ENCODE measurements at places on chromosomes 4 and X.
A peak's percentile ranks its signal among the peaks of the same experiment; 100 is the strongest.

GRCh38 chr4:104146048-104146447 is 348.6 kb downstream of the CXXC4 start:
- no peak for DNase-seq

DNA sequence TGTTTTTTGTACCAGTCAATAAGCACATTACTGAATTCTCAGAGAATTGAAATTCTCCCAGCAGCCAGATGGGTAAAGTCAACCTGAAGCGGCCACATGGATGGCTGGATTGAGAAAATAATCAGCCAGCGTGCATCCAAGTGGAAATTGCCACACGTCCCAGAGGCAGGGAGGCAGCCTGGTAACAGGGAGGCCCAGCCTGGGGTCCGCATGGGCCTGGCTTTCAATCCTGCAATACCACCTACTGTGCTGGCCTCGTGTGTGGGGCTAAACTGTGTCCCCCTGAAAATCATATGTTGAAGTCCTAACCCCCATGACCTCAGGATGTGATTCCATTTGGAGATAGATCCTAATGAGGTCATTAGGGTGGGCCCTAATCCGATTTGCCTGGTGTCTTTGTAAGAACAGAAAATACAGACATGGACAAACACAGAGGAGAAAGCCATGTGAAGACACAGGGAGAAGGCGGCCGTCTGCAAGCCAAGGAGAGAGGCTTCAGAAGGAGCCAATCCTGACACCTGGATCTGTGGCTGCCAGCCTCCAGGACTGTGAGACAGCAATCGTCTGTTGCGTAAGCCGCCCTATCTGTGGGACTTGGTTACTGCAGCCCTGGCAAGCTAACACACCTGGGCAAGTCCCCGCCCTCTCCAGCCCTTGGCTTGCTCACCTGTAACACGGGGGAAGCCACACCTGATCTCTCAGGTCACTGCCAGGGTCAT is 90.3 kb downstream of the JAKMIP1 start:
- no peak for DNase-seq

DNA sequence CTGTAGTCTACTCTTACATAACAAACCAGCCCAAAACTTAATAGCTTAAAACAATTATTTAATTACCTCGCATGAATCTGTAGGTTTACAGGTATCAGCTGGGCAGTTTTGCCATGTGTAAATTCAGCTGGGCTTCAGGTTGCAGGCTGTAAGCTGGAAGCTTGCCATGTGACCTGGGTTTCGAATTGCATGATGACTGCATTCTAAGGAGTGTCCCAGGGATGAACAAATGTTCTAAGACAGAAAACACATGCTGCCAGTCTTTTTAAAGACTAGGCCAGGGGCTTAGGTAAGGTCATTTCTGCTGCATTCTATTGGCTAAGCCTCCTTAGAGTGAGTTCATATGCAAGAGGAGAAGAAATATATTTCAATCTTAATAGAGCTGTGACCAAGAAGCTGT is 44.8 kb downstream of the GRIA2 start:
- no peak for DNase-seq

GRCh38 chr4:169225058-169225751 is 45.6 kb downstream of the SH3RF1 start:
- DNase-seq: peak; percentile 98

- DNase-seq: no peak
Measured at GRCh38 chrX:72054779-72055489, 76.8 kb downstream of the RTL5 start.

GRCh38 chr4:8580321-8581093 is at the start of gene GPR78:
GPR78 (plus strand) TSS chr4:8580392; CDS start chr4:8580983, 591 bp downstream.
- peak; percentile 63 for DNase-seq

DNA sequence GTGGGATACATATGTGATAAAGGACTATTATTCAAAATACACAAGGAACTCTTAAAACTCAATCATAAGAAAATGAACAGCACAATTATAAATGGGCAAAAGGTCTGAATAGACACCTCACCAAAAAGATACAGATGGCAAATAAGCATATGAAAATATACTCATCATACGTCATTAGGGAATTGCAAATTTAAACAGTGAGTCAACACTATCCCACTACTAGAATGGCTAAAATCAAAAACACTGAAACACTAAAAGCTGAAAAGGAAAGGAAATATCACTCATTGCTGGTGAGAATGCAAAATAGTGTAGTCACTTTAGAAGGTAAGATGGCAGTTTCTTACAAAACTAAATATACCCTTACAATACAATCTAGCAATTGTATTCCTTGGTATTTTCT is 597.0 kb upstream of the PABPC4L start:
- no peak for DNase-seq

DNA sequence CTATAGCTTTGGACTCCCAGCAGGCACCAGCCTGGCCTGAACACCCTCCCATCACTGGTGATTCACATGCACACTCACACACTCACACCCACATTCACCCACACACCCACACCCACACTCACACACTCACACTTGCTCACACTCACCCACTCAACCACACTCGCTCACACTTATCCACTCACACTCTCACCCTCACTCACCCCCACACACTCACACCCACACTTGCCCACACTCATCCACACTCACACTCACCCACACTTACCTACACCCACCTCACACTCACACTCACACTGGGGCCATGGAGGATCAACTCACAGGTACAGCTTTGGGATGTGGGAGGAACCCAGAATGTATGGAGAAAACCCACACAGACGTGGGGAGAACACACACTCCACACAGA is 548.2 kb upstream of the FAT1 start:
- no peak for DNase-seq

DNA sequence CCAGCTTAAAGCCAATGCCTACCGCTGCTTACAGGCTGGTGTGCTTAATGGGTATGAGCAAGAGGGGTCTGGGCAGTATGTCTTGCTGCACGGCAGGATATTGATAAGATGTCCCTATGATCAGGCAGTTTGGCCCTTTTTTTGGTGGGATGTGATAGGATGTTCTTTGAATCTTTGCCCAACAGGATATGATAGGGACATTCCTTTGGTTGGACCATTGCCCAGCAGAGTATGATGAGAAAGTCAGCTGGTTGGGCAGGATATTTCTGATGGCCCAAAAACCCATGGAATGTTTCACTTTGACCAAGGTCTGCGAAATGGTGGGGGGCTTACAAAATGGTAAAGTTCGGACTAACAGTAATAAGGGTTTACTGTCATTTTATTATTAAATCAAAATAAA is 1060.6 kb downstream of the STIM2 start:
- DNase-seq: peak; percentile 60

DNA sequence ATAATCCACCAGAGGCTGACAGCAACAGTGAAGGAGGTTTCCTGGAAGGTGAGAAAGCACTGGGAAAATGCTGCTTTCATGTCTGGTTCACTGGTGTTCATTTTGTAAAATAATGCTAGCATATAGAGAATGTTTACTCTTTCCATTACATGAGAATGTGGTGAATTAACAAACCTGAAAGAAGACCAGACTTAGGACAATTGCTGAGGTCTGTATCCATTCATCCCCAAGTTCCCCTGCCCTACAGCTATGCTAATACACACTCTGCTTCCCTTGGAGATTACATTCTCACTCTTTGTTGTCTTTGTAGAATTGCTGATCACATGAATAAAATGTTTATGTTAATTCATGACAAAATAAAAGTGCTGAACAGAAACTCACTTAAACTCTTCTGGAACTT is 99.5 kb downstream of the ARHGAP6 start:
- DNase-seq: no peak

GRCh38 chr4:11817088-11817487 is 388.4 kb upstream of the HS3ST1 start:
- no peak for DNase-seq

DNA sequence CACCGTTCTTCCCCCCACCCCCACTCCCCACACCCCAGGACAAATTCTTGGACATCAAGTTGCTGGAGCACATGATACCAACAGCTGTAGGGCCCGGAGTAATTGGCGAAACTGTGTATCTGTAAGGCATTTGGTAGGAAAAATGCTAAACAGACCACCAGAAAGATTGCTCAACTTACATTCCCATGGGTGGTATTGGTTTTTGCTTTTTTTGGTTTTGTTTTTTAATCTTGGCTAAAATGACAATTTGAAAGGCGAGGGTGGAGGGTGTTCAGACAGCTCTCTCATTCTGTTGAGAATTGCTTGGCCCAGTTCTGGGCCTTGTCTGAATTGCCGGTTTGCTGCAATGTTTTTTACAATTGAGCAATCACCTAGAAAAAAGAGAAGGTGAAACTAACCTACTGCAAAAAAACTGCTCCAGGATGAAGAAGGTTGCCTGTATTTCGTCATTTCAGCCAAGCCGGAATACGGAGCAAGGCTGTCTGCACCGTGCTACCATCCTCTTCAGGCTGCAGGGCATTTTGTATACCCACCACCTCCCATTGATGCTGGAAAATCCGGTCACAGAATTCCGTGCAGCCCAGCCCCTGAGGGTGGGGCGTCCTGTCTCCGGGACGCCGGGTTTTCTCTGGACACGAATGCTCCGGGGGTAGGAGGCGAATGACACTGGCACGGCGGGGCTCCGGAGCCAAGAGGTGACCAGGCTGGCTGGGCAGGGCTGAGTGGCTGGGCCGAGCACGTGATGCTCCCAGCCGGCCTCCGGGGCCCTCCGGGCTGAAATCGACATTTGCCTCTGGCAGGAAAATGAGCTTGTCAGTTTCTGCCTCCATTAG is at the start of gene CLCN4:
Gene CLCN4, plus strand, starts transcription at position 777 of the 833 bp plus-strand sequence. CDS start 28,058 bp downstream, outside the sequence.
- DNase-seq: no peak

- no peak for DNase-seq
Measured at GRCh38 chr4:41969671-41970070, 11.9 kb upstream of the DCAF4L1 start.

DNA sequence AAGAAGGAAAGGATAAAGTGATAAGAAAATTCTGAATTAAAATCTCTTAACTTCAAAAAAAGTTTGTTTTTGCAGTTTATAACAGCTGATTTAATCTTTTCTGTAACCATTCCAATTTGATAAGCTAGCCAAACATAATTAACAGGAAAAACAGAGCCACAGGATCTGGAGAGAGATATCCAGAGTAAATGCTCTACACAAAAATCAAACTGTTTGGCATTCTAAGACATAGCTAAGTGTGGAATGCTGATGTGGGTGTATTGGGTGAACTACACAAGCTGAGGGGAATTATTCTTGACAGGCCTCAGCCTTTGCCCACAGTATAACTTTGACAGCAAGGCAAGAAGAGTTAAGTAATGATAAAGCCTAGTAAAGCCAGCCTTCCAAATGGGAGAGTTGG is 184.8 kb downstream of the GABRG1 start:
- DNase-seq: no peak

- DNase-seq: no peak
Measured at GRCh38 chrX:48976086-48976485, 4.4 kb upstream of the KCND1 start.

DNA sequence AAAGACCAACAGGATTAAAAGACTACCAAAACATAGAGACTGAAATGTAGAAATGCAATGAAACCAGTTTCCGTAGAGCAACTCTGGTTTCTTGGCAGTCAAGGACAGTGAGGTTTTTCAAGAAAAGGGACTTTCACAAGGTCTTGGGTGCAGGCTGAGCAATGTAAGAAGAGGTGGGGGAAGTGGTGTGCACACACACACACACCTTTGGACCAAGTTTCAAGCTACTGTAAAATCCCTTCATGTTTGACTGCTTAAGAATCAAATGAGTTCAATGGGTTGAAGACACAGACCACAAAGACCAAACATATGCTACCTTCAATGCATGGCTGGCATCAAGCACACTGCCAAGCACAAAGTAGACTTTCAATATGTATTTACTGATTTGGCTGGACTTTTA is 17.8 kb upstream of the MCF2 start:
- DNase-seq: no peak

- no peak for DNase-seq
Measured at GRCh38 chrX:44931441-44931973, 58.5 kb downstream of the KDM6A start.

DNA sequence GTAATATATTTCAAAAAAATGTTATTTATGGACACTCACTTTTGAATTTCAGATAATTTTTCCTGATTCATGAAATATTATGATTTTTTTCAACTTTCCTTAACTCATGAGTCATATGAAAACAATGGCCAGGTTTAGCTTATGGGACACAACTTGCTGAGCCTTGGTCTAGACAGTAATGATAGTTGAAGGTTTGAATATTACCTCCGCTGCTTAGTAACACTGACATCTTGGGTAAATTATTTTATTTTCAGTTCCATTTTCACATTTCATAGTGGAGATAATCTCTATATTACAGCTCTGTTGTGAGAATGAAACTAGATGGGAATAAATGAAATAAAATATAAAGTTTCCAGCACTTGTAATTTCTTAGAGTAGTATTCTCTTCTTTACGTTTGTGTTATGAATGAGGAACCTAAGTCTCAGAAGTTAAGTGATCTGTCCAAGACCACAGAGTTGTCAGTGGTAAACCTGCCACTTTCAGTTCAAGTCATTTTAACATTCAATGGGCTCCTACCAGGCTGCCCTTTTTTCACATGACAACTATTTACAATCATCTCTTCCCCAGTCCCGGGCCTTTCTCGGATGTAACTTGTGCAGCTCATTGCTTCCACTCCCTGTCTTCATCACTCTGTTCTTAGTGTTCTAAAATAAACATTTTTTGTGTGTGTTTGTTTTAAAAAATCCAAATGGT is 46.8 kb upstream of the GC start:
- no peak for DNase-seq

GRCh38 chr4:94924566-94924965 is 166.8 kb downstream of the BMPR1B start:
- DNase-seq: no peak

GRCh38 chr4:146340798-146341197 is 126.5 kb downstream of the REELD1 start:
- peak; percentile 47 for DNase-seq

- DNase-seq: peak; percentile 16
Measured at GRCh38 chr4:15144249-15144966, 142.1 kb downstream of the CPEB2 start.
